Activated CD8-positive, alpha-beta memory T cell treated with anti-CD3 and anti-CD28 coated beads, Interleukin-2, amount 10 ng/mL, durations not matched to agents 7 days and 5 days (primary cell): ENCODE measurements at places on chromosomes 13 and 19. TPM values are rescaled to one million over a fixed set of nuclear protein-coding genes. Genes with fewer than 3 reads are reported as not detected.

Gene ZNF677
- total RNA-seq: 6.1 TPM

Gene KLK1
- 3.2 TPM for total RNA-seq

GRCh38 chr13:91988331-91988730 is 589.9 kb downstream of the GPC5 start:
- H3K4me1 ChIP-seq: no peaks in the 10 kb centered on the region
- no peak overlapping the region for H3K27ac ChIP-seq
- DNase-seq: no peak

DNA sequence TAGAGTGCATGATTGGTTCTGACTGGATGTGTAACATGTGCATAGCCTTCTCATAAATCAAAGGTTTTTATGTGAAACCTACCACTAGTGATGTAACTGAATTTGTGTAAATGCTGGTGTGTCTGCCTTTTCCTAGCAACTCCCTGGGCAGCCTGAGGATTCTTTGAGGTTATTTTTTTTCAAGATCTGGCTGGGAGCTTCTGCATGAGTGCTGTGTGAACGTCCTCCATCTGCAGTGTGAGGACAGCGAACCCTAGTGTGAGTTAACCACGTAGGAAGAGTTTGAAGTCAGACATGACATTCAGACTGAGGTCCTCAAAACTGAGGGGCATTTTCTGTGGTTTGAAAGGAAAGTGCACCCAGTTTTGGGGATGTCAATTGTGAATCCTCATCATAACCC is 39.9 kb downstream of the DPRX start:
- H3K27me3 ChIP-seq: no peaks in the 10 kb centered on the region
- DNase-seq: no peak
- H3K4me3 ChIP-seq: no peak overlapping the region
- H3K4me1 ChIP-seq: no peaks in the 10 kb centered on the region
- no peaks in the 10 kb centered on the region for H3K36me3 ChIP-seq
- H3K27ac ChIP-seq: no peak overlapping the region

DNA sequence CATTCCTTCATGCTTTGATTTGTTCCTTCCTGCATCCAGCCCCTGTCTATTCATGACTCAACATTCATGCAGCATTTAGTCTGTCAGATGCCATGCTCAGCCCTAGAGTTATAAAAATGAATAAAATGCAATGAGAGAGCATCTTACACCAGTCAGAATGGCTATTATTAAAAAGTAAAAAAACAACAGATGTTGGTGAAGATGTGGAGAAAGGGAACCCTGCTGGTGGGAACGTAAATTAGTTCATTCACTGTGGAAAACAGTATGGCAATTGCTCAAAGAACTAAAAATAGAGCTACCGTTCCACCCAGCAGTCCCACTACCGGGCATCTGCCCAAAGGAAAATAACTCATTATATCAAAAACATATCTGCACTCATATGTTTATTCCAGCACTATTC is 70.0 kb upstream of the GTF3A start:
- DNase-seq: no peak
- H3K27me3 ChIP-seq: peaks cover 9% of the 10 kb centered on the region
- H3K27ac ChIP-seq: no peak overlapping the region
- H3K4me1 ChIP-seq: peaks cover 22% of the 10 kb centered on the region

Gene CYP2A6
- total RNA-seq: not detected

DNA sequence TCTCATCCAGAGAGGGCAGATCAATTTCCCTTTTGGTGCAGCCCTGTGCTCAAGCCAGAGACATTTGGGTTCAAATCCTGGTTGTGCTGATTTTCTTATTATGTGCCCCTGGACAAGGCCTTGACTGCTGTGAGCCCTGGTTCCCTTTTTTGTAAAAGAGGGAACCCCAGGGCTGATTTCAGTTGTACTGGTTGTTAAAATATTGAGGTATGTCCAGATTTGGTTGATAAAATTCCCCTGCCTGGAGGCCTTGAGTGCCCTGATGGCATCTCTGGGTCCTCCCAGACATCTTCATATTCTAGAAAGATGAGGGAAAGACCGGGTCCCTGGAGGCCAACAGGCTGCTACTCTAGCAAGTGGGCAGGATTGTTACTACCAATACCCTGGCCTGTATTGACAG is 14.4 kb upstream of the PLAUR start:
- H3K27ac ChIP-seq: no peak overlapping the region
- no peak for DNase-seq
- H3K4me1 ChIP-seq: no peaks in the 10 kb centered on the region
- no peak overlapping the region for H3K4me3 ChIP-seq
- H3K36me3 ChIP-seq: no peaks in the 10 kb centered on the region
- H3K27me3 ChIP-seq: no peaks in the 10 kb centered on the region
